ENCODE measurements at places on chromosomes 12 and 14.

DNA sequence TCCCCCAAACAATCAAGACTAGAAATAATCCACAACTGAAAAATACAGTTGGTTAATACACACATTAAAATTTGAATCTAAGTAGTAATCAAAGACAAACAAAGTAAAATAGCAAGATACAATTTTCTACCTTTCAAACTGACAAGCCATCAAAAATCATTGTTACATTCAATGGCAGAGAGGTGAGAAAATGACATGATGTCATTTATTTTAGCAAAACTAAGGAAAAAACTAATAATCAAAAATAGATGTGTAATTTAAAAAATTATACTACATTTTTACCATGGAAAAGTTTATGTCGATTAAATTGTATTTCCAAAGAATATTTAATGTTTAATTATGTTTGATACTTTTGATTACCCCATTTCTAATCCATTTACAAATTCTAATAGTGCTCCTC lies 59.7 kb downstream of the NOVA1 start:
- DNase-seq: no peak

GRCh38 chr12:121937654-121938053 lies 19.3 kb downstream of the CFAP251 start:
- no peak for DNase-seq

- DNase-seq: no peak
Observed at GRCh38 chr12:57451233-57451778, 3.8 kb upstream of the INHBE start.

GRCh38 chr14:106094654-106095189 lies 568.3 kb downstream of the TMEM121 start:
- DNase-seq: no peak

DNA sequence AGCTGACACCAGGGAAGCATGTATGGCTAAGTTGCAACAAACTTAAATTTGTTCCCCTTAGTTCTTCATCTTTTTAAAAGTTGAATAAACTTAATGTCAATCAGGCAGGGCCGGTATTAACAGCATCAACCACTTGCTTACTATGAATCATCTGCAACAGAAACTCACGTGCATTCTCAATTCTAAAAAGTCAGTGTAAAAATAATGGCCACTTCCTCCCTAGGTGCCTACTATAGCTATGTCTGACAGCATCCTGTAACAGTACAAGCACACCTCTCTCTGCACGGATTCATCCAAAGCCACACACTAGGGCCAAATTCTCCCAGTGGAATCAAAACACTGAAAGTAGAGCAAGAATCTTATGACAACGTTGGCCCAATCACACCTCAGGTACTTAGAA lies 48.6 kb downstream of the PPP1R36 start:
- DNase-seq: no peak

GRCh38 chr12:23830210-23830609 lies 119.3 kb downstream of the SOX5 start:
- DNase-seq: no peak

DNA sequence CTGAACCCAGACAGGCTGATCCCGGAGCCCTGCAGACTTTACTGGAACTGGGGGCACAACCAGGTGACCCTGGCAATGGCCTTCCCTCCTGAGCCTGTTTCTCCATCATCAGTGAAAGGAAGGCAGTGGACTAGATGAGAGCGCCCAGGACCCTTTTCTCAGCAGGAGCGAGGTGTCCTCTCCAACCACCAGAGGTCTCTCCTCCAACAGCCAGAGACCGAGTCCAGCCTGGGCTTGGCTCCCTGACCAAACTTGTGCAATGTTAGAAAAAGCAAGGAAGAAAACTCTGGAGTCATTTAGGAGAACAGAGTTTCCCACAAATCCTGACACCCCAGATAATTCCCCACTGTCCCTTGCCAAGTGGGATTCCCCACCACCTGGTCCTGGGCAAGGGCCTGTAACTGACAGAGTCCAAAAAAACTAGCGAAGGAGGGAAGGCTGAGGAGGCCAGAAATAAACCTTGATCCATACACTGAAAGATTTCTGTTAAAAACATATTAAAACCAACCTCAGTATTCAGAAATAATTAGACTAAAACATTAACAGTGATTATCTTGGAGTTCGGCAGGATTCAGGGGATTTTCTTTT lies 9.0 kb downstream of the RPS6KL1 start:
- peak; percentile 59 for DNase-seq

DNA sequence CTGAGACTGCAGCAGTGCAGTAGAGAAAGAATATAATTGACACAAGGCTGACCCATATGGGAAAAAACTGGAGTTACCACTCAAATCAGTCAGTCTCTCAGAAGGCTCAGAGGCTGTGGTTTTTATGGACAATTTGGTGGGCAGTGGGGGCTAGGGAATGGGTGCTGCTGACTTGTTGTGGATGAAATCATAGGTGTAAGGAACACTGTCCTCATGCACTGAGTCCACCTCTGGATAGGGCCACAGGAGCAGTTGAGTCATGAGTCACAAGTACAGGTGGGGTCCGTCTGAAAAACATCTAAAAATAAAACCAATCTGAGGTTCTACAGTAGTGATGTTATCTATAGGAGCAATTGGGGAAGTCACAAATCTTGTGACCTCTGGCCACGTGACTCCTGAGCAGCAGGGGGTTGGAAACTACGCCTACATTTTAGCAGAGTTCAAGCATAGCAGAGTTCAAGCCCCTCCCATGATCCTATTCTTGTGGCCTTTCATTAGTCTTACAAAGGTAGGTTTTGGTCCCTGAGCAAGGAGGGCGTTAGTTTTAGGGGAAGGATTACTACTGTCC lies 18.1 kb upstream of the SGPP1 start:
- DNase-seq: no peak

DNA sequence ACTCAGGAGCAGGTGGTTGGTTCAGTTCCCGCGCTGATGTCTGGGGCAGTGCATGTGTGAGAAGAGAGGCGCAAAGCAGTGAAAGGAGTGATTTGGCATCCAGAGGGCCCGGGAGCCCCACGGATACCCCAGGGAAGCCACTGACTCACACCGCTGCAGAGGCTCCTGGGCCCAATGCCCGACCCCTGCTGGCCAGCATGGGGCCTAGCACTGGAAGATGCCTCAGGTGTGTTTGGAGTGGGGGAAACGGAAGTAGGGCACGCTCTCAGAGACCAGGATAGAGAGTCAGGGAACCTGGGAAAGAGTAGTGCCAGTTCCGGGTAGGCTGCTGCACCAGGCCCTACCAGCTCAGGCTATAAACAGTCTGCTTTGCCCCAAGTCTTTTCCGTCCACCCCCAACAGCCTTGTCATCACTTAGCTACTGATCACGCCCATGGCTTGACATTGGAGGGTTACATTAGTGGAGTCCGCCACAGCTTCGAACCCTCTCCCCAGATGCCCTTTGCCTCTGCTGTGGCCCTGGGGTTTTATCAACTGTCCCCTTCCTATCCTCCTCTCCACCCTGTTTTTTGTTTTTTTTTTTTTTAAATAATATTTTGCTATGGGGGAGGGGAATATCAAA lies 9.5 kb upstream of the CSAD start:
- DNase-seq: no peak

DNA sequence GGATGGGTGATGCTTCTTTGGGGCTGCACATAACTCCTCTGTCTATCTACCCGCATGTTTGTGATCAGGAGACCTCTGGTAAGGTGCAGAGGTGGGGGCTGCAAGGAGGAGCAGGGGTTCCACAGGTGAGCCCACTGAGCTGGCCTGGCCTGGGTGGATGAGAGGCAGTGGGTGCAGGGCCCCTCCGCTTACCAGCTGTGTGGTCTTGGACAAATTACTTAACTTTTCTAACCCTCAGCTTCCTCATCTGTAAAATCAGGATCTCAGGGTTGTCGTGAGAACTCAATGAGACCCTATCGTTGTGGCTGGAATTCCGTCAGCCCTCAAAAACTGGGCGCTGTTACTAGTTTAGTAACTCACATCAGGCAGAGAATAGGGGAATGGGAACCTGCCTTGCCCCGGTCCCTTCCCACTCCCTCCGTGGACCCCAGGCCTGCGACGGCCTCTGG lies 7.5 kb downstream of the PTPN6 start:
- no peak for DNase-seq

DNA sequence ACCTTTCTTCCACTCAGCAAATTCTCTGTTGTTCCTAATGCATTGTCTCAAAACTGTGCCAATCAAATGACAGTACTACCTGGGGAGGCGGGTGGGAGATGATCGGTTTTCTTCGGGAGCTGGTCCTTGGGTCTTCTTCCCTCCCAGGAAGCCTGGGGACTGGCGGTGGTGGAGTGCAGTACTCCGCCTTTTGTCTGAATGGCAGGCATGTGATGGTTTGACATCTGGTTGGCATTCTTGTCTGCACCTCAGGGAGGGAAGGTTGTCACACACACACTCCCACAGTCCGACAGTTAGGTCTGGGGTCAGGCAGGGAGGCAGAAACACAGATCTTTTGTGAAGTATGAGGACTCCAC lies 114.8 kb downstream of the SNAPC1 start:
- no peak for DNase-seq
